NB4 (cell line): ENCODE measurements at places on chromosomes 6 and 20.
A peak's percentile ranks its signal among the peaks of the same experiment; 100 is the strongest.

DNA sequence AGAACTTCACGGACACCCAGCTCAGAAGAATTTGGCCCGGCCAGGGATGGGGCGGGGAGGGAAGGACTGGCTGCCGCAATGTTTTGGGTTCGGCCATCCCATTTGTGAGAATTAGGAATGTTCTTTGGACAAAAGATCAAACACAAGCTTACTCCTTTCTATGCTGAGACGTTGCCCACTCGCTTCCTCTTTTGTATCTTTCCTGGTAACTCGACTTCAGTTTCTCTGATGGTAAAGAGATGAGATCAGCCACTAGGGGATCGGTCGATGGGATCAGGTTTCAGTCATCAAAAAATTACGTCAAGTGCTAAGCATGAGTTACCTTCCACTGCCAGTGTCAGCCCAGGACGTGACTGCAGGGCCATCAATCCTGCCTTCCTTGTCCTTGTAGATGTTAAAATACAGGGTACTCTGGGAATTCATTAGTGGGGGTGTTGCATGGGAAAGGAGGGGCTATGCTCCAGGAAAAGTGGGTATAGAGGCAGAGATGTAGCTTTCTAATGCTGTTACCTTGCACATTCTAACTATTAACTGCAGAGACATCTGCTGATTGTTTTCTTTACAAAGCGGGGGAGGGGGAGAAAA is 190.2 kb downstream of the TSHZ2 start:
- peak; percentile 58 for DNase-seq

DNA sequence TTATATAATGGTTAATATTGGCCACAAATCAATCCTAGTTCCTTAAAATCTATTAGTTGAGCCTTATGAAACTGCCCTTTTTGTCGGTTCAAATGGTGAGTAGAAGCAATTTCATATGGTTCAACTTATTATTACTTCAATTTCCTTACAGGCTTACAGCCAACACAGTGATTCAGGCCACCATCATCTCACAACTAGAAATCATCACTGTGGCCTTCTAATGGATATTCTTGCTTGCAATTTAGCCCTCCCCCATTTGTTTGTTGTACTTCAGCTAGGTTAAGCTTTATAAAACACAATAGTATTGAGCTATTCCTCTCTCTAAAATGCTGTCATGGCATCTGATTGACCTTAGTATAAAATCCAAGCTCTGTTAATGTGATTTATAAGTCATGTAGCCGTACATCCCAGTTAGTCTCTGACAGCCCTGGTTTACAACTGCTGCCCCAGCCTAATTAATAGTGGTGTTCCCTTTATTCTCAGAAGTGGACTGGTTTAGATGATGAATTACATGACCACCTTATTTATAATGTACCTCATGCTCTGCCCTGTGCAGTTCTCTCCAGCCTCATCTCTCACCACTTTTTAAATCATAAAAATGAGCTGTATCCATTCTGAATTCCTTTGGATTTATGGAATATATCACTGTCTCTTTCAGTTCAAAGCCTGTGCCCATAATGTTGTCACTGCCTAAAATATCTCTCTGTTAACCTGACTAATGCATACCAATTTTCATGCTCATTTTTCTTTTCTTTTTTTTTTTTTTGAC is 36.7 kb downstream of the LAMA2 start:
- no peak for DNase-seq

- DNase-seq: no peak
These were observed 14.0 kb upstream of the EXOC2 start for GRCh38 chr6:706819-707381.

DNA sequence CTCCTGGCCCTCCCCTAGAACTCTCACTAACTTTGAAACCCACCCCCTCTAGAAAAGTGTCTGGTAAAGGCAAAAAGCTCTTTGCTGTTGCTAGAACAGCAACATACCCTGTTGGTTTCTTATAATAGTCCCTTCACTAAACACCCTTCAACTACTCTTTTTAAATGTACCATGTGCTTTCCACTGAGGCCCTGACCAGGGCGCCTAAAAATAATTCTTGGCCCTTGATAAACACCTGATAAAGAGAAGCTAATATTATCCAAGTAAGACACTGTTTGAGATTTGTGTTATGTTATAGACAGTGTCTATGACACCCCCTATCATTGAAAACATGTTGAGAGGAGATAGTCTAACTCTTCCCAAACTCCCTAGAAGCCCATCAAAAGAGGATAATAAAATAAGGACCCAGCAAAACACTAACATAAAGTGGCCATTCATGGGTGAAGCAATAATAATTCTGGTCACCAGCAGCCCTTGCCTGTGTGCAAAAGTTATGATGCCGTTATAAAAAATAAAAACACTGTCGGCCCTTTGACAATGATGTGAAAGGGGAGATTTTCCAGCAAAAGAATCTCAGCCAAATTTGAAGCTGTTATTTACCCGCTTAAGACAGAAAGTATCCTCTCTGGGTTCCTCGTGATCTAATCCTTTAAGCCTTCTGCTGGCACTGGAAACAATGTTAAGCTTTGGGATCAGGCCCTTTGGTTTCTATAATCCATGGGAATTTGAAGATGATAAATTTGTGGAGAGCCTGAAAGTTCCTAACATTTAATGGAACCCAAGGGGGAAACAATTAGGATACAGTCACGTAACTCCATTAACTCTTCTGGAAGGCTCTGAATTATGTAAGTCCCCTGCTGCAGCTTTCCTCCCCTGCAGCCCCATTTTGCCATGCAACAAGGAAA is 122.6 kb upstream of the PLCB4 start:
- no peak for DNase-seq

GRCh38 chr6:136014454-136015437 is 163.2 kb downstream of the PDE7B start:
- peak; percentile 22 for DNase-seq

- no peak for DNase-seq
These were observed 58.1 kb downstream of the UBE2V1 start for GRCh38 chr20:50054626-50055511.

DNA sequence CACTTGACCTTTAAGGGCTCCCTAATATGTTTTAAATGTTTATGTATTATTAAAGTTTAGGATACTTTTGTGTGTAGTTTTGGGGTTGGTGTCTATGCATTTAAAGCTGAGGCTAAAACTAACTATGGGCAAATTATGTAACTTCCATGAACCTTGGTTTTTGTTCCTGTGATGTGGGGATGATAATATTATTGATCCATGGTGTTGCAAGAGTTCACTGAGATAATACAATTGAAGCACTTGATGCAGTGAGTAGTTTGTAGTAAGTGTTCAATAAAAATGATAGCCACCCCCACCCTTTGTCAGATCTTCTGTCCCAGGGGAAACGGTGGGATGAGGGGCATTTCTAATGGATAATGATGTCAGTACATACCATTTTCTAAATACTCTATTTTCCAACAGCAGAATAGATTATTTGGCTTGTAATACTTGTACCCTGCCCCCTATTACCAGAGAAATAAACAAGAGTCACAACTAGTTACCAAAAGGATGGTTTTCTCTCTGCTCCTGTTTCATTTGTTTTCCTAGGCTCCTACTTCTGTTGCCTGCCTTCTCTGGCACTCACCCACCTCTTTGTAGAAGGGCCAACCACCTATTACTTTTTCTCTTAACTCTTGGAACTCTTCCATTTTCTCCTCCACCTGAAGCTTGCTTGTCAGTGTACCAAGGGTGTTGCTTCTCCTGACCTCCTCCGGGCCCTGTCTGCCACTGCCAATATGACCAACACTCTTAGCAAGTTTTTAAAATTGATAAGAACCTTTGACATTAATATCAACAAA is 97.9 kb downstream of the RCAN2 start:
- DNase-seq: no peak

- DNase-seq: no peak
These were observed 280.6 kb upstream of the SULF2 start for GRCh38 chr20:48065833-48066232.

DNA sequence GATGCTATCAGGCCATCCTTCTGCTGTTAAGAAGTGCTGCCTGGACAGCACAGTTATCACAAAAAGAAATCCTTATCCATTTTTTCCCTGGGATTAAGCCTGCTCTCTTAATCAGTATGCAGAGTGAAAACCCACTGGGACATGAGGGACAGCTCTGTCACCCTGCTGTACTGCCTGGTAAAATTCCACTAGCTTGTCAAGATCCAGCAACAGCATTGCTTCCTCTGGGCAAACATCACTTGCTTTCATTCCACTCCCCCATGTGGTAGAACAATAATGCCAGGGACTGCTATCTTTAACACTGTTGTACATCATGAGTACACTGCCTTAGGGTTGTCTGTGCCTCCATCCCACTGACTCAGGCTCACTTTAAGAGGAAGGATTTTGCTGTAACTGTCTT is 331.3 kb downstream of the KIF16B start:
- DNase-seq: no peak
